ENCODE measurements at places on chromosomes 5 and 9. TPM values are rescaled to one million over a fixed set of nuclear protein-coding genes. Genes with fewer than 3 reads are reported as not detected.
A peak's percentile ranks its signal among the peaks of the same experiment; 100 is the strongest.

GRCh38 chr5:168413062-168413461 is 73.2 kb upstream of the RARS1 start:
- DNase-seq: no peak

GRCh38 chr5:173582216-173583111 is 34.0 kb downstream of the BOD1 start:
- DNase-seq: peak; percentile 55

GRCh38 chr9:16729651-16730050 is 140.8 kb downstream of the BNC2 start:
- no peak for DNase-seq

DNA sequence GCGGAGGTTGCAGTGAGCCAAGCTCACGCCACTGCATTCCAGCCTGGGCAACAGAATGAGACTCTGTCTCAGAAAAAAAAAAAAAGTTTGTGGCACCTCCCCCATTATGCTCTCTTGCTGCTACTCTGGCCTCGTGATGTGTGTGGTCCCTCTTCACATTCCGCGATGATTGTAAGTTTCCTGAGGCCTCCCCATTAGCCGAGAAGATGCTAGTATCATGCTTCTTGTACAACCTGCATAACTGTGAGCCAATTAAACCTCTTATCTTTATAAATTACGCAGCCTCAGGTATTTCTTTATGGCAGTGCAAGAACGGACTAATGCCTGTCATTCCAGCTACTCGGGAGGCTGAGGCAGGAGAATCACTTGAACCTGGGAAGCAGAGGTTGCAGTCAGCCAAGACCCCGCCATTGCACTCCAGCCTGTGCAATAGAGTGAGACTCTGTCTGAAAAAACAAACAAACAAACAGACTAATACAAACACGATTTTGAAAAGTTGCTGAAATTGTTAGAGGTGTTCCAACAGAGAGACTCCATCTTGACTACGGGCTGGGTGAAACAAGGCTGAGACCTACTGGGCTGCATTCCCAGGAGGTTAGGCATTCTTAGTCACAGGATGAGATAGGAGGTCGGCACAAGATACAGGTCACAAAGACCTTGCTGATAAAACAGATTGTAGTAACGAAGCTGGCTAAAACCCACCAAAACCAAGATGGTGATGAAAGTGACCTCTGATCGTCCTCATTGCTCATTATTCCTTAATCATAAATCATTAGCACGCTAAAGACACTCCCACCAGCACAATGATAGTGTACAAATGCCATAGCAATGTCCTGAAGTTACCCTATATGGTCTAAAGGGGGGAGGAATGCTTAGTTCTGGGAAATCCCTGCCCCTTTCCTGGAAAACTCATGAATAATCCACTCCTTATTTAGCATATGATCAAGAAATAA is 8.3 kb upstream of the AFF4 start:
- no peak for DNase-seq

DNA sequence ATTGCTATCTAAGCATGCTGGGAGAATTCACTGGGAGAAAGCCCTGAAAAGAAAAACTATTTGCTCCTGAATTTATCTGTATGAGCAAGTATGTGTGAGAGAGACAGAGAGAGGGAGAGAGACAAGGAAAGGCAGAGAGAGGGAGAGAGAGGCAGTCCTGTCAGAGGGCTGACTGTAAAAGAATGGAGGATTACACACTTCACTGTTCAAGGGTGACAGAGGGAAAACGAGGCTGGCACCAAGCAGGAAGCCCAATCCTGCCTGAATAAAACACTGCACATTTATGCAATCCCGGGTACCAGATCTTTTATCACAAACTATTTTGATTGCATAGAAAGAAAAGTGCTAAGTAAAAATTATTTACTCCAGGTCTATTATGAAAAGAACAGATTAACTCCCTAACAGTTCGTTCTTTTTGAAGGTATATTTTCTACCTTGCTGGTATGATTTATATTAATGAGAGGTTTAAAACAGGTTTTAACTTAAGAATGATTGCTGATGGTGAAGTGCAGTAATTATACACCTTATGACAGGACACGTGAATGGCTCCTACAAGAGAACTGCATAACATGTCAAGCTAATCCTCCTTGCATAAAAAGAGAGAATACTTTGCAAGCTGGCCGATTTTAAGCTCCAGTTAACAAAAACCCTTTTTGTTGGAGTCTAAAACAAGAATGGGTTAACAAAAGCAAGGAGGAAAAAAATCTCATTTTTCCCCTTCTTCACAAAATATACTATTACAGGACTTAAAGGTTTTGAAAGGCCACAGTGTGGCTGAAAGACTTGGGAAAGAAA is 82.5 kb downstream of the NFIB start:
- no peak for DNase-seq

GRCh38 chr5:140632366-140633020 is 482 bp downstream of the CD14 start:
- DNase-seq: no peak

DNA sequence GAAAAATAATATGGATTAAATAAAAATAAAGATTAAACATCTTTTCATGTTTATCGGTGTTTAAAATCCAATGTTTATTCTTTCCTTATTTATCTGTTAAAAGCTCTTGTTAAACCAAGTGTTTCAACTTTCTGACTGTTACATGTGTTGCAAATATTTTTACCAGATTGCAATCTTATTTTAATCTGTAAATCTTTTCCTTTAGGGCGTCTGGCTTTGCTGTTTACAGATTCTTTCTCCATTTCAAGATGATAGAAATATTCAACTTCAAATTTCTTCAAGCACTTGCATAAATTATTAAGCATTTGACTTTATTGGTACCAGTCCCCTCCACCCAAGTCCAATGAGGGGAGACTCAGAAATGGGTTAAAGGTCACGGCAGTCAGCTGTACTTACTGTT is 16.9 kb upstream of the ABCA1 start:
- DNase-seq: no peak

DNA sequence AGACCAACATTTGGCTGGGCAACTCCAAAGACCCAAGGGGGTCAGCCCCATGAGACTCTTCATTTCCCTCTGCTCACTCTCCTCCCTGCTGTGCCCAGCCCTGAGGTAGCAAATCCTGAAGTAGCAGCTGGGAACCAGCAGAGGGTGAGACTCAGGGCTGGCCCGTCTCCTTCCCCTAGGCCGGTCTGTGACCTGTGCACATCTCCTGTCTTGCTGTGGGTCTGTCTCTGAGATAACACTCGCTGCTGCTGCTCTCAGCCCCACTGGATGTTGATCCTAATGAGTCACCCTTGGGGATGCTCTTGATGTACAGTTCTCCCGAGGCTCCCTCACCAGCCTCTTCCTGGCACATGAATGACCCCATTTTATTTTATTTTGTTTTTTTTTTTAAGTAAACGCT is 7.3 kb upstream of the OR2V1 start:
- DNase-seq: no peak

GRCh38 chr5:57960569-57960968 is 478.0 kb upstream of the ACTBL2 start:
- no peak for DNase-seq

- no peak for DNase-seq
Observed at GRCh38 chr5:145925803-145926202, 10.6 kb upstream of the SH3RF2 start.

DNA sequence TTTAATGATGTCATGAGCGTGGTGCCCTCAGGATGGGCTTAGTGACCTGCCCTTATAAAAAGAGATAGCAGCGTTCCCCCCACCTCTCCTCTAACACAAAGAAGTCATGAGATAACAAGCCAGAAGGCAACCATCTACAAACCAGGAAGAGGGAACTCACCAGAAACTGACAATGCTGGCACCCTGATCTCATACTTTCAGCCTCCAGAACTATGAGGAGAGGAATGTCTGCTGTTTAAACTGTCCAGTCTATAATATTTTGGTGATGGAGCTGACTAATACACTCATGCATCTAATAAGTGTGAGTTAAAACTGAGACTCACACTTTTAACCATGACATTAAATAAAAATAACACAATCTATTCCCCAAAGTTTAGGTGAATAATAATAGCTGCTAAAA is 156.1 kb upstream of the SPEF2 start:
- no peak for DNase-seq

- no peak for DNase-seq
Observed at GRCh38 chr5:151151263-151151660, 6.3 kb downstream of the ANXA6 start.

DNA sequence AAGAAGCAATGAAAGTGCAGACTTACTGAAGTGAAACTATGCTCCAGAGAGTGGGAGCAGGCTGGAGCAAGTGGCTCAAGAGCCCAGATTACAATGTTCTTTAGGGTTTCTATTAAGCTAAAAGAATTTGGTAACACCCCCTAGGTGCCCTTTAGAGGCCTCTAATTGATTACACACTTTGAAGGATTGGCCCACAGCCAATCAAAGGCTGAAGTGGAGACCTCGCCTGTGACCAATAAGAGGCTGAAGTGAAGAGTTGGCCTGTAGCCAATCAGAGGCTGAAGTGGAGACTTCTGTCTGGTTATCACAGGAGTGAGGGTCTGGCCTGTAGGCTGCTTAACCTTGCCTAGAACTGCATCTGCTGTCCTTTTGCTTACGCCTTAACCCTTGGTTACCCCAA is 46.7 kb upstream of the SPATA31C2 start:
- DNase-seq: no peak

GRCh38 chr5:125411744-125412560 is 665.5 kb upstream of the ZNF608 start:
- no peak for DNase-seq

GRCh38 chr9:87040410-87041009 is 93.2 kb upstream of the GAS1 start:
- no peak for DNase-seq

- no peak for DNase-seq
Observed at GRCh38 chr5:98641671-98642070, 131.8 kb upstream of the RGMB start.

DNA sequence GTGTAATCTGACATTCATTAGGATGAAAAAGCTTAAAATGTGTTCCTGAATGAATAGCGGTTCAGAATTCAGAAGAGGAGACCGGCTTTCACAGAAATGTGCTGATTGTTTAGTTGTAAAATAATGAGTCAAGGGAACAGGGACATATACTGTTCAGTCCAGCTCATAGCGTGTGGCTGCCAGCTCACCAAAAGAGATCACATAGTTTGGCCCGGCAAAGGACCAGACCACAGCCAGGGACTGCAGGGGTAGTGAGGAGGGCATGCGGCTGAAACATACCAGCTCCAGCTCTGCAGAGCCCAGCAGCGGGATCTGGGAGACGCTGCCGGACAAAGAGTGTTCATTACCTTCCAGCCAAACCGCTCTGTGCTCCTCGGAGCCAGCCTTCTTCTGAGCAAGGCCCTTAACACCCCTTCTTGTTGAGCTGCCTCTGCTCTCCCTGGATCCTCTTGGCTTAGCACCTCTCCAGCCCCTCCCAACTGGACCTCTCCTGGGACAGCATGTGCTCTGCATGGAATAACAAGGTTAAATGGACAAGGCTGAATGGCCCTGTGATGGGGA is 116.8 kb upstream of the CNTLN start:
- DNase-seq: peak; percentile 61

- DNase-seq: no peak
Observed at GRCh38 chr9:127135056-127135745, 12.8 kb upstream of the ANGPTL2 start.

GRCh38 chr5:120677481-120677880 is 213.4 kb downstream of the PRR16 start:
- DNase-seq: no peak

GRCh38 chr5:55037046-55037771 is 13.2 kb downstream of the GZMK start:
- DNase-seq: no peak

- no peak for DNase-seq
Observed at GRCh38 chr5:93800988-93801811, 59.8 kb upstream of the POU5F2 start.

DNA sequence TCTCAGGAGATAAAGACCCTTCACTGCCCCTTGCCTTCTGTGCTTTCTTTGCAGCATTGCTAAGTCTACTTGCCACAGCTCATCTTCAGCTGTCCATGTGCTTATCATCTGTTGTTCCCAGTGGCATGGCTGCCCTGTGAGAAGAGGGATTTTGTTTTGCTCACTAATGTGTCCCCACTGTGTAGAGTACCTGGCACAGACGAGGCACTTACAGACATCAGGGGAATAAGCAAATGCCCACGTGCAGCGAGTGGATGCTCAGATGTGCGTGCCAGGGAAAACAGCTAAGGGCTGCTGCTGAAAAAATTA is 31.0 kb downstream of the DAP start:
- peak; percentile 27 for DNase-seq

DNA sequence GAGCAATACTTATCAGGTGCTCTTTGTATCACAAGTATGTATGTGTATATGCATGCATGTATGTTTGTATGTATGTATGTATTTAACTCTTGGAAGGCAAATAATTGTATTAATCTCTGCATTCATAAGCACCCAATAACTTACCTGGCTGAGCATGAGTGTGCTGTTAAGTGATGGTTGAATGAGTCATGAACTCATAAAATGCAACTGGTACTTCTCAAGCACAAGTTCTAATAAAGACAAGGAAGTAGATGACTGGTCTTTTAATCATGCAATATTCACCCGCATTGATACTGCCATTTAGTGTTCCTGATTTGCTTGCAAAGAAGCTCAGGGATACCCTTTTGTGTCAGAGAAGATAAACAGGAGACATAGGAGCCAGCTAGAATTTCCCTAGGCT is 204.9 kb upstream of the TRPM3 start:
- no peak for DNase-seq

DNA sequence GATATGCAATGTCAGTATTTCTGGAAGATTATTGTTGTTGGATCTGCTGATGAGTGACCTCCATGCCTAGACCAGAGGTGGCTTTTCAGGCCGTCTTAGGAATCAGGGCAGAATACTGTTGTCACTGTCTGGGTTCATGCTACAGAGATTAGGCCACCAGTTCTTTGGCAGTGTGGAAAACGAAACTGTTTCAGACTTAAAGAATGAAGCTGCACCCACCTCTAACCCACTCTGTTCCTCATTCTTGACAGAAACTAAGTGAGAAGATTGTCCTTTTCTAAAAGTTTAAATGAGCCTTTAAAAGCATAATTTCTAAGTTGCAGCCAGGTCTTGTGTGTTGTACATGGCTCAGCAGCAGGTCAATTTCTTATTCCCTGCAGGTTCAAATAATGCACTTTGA is 444.3 kb downstream of the ENC1 start:
- no peak for DNase-seq

GRCh38 chr5:80255431-80255810 is 427 bp downstream of the SERINC5 start:
- DNase-seq: peak; percentile 73

GBGT1 gene
- total RNA-seq: 1.3 TPM

KLF9 gene
- total RNA-seq: 0.25 TPM

CLPTM1L gene
- 95.2 TPM for total RNA-seq

NEUROG1 gene
- total RNA-seq: 222 TPM

Measured in glutamatergic neuron (in vitro differentiated cells).